ENCODE measurements at places on chromosomes 7 and 10.

DNA sequence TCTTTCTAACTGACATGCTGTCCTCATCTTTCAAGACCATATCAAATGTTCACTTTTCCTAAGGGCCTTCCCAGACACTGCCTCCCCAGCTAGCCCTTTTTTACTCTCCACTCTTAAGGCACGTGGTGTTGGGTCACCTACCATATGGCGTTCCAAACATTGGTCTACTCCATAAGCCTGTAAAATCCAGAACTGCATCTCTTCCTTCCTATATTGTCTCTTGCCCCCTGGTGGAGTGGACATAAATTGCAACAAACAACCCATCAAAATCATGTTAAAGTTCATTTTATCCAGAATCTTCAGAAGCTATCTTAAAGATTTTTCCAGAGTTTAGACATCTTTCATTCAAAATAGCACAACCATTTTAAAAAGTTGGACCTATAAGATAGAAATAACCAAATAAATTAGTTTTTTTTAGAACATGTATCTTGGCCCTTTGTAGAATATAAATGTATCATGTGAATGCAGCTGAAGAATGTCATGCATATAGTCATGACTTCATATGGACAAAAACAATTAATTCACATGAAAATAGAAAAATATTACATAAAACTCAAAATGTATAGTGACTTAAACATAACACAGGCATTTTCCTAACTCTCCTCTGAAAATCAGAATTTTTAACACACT is 180.6 kb upstream of the CHRM2 start:
- no peak for DNase-seq

DNA sequence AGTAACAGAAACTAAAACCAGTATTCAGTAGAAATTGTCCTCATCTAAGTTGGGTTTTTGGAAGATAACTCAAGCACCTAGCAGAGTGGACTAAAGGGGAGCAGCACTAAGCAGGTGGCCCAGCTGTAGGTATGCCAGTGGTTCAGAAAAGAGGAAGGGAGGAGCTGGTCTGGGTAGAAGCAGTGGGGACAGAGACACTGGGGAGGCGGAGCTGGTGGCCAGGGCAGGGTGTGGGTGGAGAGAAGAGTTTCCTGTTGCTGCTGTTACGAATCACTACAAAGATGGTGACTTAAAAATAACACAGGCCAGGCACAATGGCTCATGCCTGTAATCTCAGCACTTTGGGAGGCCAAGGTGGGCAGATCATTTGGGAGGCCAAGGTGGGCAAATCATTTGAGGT is 136.2 kb downstream of the WDR11 start:
- no peak for DNase-seq

GRCh38 chr10:69570050-69570816 is 3.0 kb downstream of the NEUROG3 start:
- no peak for DNase-seq

DNA sequence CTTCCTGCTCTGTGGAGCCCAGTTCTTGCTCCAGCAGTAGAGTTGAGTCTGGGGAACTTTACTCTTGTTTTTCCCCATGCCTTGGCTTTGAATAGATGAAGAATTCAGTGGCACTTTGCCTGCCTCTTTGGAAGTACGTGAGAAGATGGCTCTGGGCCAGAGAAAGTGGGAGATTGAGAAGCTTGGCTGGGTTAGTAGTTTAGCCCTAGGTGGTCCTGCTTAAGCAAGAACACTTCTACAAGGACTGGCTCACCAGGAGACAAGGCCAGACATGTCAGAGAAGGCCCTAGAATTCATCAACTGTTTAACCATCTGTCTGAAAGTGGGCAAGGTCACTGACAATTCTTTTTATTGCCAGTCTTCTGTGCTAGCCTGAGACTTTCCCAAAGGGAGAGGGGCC is 410.3 kb downstream of the TYW1 start:
- DNase-seq, result no peak

DNA sequence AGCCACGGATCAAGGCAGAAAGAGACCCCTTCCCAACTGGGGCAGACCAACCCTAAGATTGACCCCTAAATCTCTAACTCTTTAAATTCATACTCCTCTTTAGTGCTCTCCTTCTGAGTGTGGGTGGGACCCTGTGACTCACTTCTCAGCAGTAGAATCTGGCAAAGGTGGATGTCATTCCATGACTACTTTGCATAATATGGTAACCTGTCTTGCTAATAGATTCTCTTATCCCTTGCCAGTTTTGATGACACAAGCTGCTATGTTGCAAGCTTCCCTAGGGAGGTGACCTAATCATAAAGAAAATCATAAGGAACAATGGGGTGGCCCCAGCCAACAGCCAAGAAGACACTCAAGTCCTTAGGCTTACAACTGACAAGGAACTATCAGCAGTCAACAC is 155.4 kb upstream of the VWC2 start:
- no peak for DNase-seq

DNA sequence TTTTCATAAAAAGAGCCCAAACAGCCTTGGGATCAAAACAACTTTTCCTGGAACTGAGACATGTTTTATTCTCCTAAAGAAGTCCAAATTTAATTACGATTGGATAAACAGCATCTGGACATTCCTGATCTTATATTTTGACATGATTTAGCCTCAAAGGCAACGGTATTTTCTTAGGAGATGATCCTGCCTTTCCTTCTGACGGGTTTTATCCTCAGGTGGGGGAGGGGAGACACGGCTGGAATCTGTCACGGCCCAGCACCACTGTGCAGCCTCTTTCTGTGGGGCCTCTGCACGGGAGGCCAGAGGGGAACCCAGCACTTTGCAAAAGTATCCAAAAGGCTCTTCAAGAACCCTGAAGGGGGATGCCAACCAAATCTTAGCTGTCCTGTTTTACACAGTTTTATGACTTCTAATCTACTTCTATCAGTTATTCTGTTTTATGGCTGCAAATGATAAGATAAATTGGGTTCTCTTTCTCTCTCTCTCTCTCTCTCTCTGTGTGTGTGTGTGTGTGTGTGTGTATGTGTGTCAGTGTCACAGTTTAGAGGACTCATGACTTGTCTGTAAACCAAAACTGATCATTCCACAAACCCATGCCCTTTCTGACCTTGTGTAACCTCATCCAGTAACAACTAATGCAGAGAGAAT is 321.1 kb upstream of the NPVF start:
- DNase-seq, result no peak

DNA sequence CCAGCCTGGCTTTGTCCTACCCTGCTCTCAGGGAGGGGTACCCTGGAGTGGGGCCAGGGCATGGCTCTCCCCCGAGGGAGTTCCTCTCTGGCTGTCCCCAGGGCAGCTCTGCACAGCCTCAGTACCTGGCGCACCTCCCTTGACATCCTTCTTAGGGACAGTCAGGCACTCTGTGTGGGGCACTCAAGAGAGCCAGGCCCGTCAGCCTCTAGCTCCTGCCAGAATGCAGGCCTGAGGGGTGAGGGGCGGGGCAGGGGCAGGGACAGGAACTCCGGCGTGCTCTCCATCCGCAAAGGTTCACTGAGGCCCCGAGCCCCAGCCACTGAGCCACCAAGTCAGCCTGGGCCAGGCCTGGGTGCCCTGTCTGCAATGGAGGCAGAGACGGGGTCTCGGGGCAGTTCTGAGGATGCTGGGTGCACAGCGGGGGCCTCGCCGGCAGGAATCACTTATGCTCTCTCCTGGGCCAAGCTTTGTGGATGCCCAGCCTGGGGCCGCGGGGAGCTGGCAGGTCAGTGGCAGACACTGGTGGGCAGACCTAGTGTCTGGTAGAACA is 10.1 kb downstream of the LIMK1 start:
- DNase-seq, result no peak

GRCh38 chr7:34493752-34494151 is 164.3 kb upstream of the NPSR1 start:
- DNase-seq, result no peak

- DNase-seq, result no peak
Measured at GRCh38 chr10:115572740-115573455, 479.7 kb downstream of the ATRNL1 start.

DNA sequence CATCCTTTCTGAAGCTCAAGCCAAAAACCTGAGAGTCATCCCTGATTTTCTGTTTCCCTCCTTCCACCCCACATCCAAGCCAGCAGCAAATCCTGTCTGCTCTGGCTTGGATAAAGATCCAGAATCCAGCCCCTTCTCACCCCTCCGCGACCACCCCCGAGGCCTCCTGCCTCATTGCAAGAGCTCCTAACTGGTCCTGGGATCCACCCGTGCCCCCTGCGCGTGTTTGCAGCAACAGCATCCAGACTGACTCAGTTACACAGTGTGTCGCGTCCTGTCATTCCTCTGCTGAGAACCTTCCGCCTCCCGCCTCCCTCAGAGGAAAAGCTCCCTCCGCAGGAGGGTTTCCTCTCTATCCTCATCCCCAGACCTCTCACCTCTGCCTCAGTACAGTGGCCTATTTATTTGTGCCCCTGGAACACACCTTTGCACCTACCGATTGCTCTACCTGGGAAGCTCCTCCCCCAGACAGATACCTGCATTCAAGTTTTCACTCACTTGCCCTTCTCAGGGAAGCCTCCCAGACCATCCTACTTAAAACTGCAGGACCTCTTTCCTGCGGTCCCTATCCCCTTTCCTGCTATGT is 21.6 kb upstream of the GRID1 start:
- DNase-seq, result no peak
